ENCODE measurements at places on chromosomes 6 and 20.

GRCh38 chr6:146240322-146240721 is 211.5 kb downstream of the GRM1 start:
- no peak for DNase-seq

DNA sequence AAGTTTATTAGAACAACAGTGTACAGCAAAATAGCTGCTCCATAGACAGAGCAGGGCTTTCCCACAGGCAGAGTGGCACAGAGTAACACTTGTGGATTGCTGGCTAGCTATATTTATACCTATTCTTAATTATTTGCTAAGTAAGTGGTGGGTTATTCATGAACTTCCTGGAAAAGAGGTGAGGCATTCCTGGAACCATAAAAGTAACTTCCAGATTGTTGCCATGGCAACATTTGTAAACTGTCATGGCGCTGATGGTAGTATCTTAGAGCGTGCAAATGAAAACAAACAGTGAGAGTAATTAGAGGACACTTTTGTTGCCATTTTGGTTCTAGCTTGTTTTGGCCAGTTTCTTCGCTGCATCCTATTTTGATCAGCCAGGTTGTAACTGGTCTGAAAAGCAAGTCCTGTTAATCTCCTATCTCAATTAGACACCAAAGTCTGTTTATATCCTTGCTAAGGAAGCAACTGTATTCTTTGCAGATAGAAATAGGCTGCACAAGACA is 23.9 kb downstream of the DEFB114 start:
- no peak for DNase-seq

GRCh38 chr6:10591422-10592160 is 70.4 kb downstream of the GCNT2 start:
- no peak for DNase-seq

DNA sequence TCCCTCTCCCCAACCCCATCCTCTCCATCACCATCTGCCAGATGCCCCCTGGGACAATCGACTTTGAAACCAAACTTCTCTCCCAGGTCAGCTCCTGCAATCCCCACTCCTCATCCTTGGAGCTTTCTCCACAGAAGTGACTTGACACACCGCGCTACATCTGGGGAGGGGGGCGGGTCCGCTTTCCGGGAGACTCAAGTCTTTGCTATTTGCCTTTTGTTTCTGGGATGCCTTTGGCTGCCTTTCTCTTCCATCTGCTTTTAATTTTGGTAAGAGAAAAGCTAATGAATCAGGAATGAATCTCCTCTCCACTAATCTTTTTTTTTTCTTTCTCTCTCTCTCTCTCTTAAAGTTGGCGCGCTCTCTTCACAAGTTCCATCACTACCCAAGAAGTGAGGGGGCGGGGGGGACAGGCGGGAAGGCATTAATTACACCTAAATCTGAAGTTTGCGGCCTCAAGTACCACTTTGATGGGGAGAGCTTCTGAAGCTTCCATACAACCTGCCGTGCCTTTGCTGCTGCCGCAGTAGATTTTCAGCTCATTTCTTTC is 664 bp upstream of the TPBG start:
- no peak for DNase-seq

- no peak for DNase-seq
Measured at GRCh38 chr6:23282252-23283021, 713.1 kb downstream of the HDGFL1 start.

DNA sequence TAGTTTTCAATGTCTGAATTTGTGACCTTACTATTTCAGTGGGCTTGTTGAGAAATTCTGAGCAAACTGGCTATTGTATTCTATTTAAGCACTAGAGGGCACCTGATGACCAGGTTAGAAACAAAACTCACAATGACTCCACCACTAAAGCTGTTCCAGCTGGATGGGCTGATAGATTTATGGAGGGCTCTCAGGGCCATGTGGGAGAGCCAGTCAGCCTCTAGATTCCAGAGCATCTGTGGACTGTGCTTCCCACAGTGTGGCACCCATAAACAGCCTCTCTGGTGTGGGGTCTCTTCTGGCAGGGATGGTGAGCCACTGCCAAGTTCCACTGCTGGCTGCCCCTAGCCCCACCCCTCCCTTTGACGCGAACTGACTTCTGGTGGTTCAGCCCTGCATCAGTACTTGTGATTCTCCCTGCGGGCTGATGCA is 29.2 kb downstream of the C6orf58 start:
- DNase-seq, result peak; percentile 11

DNA sequence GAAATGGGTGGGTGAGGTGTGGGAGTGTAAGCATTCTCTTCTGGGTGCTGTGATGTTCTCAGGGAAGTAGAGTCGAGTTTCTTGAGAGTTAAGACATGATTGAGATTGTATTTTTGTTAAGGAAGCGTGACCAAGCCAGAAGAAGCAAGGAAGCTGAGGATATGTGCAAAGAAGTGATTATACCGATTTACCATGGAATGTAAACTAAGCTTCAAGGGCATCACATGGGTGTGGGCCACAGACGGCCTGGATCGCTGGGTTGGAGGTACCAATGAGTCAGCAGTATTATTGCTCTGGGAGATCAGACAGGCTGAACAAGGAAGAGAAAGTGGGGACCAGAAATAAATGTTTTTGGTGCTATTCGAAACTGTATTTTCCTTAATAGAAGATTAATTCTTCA is 184.1 kb upstream of the GMDS start:
- no peak for DNase-seq

- no peak for DNase-seq
Measured at GRCh38 chr20:52305858-52306257, 114.3 kb upstream of the ZFP64 start.

DNA sequence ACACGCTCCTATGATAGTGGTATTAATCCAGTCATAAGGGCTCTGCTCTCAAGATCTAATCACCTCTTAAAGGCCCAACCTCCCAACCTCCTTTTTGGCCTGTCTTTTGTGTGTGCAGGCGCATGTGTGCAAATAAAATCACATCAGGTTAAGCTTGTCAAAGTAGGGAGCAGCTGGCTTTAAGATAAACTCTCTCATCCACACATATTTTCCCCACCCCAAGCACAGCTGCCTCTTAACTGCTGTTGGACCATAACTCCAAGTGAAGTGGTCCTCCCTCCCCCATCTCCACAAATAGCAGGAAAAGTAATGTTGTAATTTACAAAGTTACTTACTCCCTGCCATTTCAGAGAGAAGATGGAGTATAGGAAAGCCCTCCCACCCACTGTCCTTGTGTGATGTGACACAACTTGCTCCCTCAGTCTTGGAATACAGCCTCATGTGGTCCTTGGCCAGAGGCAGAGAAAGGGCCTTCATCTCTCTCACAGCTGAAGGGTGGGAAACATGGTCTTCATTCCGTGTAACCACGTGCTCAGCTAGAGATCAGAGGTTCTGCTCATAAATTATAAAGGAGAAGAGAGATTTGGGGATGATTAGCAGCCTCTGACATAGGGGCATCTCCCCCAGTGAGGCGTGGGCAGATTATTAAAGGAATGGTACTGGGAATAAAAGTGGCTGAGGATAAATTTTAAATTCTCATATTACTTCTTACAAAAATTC is 74.8 kb upstream of the TPD52L1 start:
- peak; percentile 9 for DNase-seq

DNA sequence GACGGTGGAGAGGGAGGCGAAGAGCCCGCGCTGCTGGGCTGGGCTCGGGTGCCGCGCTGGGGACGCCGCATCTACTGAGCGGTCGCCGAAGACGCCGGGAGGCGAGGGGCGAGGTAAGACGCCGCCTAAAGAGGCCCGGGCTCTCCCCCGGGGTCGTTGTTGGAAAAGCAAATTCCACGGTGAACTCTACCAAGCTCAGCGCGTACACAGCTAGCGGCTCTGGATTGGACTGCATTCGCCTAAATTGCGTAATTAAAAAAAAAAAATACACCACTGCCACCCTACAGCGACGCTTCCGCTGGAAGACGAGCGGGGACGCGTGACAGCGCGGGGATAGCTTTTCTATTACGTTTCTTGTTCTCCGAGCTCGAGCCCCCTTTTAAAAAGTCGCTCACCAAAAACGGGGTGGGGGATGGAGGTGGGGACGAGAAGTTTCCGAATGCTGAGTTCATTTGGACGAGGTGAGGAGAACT is 92.0 kb upstream of the PRDM1 start:
- DNase-seq, result no peak

DNA sequence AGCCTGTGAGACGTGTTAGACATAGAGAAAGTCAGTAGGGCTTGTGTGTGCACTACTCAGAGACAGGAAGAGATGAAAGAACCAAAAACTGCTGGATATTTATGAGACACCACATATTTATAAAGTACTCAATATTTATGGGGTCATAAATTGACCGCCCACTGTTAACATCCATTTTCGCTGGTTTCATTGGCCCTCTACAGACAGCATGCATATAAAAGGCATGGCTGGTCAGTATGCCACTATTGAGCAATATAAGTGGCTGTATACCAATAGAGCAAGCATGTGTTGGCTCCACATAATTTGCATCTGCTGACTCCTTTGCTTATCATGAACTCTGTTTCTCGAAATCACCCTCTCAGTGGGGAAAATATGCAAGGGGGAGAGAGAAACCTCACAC is 110.3 kb upstream of the BTN3A2 start:
- no peak for DNase-seq

DNA sequence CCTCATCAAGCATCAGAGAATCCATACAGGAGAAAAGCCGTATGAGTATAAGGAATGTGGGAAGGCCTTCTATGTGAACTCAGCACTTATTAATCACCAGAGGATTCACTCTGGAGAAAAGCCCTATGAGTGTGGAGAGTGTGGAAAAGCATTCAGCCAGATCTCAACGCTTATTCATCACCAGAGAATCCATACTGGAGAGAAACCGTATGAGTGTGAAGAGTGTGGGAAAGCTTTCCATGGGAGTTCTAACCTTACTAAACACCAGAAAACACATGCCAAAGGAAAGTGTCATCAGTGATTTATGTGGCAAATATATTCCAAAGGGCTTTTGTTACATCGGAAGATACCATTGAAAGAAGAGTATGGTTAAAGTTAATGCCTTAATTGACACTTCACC is 25.4 kb downstream of the ZKSCAN8 start:
- DNase-seq, result no peak

GRCh38 chr6:139135578-139136545 is 982 bp downstream of the HECA start:
- DNase-seq, result no peak

- no peak for DNase-seq
Measured at GRCh38 chr6:90294989-90295853, 1.4 kb downstream of the BACH2 start.

GRCh38 chr6:151240791-151241642 is 1.2 kb downstream of the AKAP12 start:
- no peak for DNase-seq

DNA sequence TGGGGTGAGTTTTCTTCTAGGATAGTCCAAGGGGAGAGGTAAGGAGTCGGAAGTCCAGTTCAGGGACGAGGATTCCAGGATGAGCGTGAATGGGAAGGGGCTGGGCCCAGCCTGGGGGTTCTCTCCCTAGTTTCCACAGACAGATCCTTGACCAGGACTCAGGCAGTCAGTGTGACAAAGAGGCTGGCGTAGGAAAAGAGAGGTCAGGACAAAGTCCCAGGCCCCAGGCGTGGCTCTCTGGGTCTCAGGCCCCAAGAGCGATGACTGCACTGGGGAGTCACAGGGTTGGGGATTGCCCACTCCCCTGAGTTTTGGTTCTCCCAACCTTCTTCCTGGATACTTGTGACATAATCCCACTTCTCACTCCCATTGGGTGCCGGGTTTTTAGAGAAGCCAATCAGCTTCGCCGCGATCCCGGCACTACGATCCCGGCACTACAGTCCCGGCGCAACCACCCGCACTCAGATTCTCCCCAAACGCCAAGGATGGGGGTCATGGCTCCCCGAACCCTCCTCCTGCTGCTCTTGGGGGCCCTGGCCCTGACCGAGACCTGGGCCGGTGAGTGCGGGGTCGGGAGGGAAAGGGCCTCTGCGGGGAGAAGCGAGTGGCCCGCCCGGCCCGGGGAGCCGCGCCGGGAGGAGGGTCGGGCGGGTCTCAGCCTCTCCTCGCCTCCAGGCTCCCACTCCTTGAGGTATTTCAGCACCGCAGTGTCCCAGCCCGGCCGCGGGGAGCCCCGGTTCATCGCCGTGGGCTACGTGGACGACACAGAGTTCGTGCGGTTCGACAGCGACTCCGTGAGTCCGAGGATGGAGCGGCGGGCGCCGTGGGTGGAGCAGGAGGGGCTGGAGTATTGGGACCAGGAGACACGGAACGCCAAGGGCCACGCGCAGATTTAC is 46.2 kb upstream of the TRIM26 start:
- no peak for DNase-seq

DNA sequence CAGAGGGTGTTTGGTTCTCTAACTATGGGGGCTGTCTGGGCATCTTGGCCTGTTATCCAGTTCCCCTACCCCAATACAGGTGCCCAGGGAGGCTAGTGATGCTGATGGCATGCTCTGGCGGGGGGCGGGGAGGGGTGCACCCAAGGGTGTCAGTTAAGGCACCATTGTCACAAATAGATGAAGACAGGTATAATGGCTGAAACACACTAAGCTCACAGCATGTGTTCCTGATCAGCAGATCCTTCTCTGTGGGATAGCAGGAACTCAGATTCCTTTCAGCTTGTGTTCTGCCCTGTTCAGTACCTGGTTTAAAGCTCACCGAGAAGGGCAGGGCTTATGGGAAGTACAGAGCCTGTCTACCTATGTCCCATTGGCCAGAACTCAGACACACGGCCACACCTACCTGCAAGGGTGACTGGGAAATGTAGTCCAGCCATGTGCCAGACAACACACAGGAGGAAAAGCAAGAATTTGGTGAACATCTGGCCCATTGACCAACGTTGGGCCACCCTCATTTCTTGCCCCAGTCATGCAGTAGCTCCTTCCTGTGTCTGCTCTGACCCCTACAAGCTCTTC is 3.4 kb upstream of the RSPO4 start:
- no peak for DNase-seq

GRCh38 chr6:128848212-128848935 is 34.6 kb upstream of the LAMA2 start:
- no peak for DNase-seq

DNA sequence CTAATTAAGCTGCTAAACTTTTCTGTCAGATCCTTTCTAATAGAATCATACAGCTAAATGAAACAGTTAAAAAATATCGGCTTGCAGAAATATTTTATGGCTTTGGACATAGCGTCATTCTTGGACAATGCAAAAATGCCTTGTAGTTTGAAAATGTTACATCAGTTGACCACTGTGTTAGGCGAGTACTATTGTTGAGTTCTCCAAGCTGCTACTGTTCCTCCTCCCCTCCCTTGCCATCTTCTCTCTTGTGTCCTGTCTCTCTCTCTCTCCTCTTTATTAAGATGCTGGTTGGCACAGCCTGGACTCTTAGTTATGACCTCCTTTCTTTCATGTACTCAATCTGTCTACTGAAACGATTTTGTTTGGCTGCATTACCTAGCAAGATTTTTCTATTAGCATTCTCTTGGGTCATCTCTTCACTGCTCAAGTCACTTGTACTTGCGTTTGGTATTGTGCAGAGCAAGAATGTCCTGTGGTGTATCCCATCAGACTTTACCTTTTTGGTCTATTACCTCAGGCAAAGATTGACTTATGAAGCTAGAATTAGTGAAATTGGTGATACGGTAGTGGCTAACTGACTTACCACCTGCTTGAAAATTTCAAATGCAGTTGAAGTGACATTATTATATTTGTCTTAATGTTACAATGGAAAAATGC is 127.9 kb downstream of the FARS2 start:
- no peak for DNase-seq

- no peak for DNase-seq
Measured at GRCh38 chr6:111759836-111760785, 113.1 kb downstream of the FYN start.

Data from NCI-H510A (cell line).